Stimulated activated CD4-positive, alpha-beta T cell treated with anti-CD3 and anti-CD28 coated beads, Interleukin-1b, Interleukin-23, amount 100 ng/mL, for 1 hour (primary cell): ENCODE measurements at places on chromosomes 2 and 18.

DNA sequence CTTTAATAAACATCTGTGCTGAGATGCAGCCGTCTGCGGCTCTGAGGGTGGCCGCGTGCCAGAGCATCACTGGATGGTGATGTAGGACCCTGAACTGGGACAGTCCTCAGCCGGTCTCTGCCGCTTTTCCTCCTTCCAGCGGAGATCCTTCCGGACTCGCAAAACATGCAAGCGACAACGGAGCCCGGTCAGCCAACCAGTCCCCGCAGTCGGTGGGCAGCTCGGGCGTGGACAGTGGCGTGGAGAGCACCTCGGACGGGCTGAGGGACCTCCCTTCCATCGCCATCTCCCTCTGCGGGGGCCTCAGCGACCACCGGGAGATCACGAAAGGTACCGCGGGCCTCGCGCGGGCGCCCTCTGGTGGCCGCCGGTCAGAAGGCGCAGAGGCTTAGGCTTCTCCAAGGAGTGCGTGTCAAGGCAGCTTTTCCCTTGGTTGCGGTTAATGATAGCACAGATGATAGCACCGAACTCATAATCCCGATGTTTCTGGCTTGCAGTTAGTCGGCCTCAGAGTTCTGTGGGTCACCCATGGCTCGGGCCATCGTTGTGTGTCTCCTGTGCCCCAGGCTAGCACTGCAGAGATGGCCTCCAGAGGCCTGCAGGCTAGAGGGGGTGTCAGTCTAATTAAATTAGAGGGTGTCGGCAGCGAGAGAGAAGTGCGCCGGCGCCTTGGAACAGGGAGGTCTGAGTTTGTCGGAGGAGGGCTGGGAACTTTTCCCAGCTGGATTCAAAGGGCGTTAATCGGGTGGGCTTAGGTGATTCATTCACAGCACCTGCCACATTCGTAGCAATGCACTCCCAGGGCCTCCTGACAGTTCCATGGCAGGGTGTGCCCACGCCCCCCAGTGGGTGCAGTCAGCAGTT lies 38.5 kb downstream of the LPIN1 start:
- DNase-seq: peak; percentile 20

DNA sequence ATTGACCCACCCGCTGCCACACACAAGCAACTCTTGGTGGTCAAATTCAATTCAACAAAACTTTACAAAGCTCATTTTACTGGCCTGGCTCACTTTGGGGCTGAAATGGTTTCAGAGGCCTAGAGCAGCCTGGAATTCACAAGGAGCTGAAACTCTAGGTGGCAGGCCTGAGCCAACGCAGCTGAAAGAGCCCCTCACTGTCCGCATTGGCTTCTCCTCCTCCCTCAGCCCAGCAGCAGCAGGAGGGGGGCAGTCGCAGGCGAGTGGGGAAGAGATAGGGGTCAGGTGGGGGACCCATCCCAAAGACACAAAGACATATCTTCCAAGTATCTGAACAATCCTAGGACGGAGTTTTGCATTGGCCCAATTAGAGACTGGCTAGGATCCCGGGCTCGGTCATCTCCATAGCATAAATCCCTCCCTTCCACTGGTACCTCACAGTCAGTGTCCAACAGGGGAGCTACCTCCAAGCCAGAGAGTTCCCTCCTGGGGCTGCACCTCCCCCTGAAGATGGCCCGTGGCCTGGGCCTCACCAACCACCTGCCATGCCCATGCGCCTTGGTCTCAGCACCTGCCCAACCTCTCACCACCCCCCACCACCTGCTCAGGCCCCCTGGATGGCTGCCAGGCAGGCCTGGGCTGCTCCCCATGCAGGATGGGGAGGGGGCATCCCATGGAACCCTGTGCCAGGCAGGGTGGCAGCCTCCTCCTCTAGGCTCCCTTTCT lies 113.4 kb downstream of the ZBTB7C start:
- DNase-seq: no peak

DNA sequence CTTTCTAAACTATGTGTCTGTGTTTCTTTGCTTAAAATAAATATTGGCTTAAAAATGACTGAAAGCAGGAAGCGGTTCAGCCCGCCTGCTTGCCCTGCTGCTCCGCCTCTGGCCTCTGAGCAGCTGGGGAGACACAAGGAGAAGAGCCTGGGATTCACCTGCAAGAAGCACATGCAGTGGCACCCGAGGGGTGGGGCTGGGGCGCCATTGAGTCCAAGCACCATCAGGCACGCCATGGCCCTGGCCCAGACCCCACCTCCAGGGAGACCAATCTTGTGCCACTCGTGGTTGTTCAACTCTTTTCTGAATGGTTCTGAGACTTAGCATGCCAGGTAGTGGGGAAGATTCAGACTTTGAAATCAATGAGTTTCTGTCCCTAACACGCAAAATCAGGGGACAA lies 495.5 kb upstream of the MYT1L start:
- DNase-seq: no peak

- no peak for DNase-seq
These were observed 348.6 kb upstream of the ID2 start for GRCh38 chr2:8333177-8333831.

DNA sequence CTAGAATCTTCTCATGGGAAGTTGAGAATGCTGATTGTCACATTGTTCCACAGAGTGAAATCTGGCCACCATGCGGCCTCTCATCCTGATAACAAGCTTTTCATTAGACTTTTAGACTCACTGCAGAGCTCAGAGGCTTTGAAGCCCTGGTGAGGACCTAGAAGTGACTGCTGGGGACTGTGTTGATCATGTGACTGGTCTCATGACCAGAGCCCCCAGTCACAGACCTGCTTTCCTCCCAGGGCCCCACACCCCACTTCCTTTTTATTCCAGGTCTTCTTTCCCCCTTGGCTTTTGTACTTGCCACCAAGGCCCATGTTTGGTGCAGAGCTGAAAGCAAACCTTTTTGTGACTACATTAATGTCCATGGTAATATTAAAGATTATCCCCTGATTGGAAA lies 45.2 kb downstream of the PRKCE start:
- DNase-seq: no peak

- DNase-seq: no peak
These were observed 33.8 kb downstream of the SMC6 start for GRCh38 chr2:17719562-17720371.

- no peak for DNase-seq
These were observed 31.5 kb upstream of the CAB39 start for GRCh38 chr2:230681171-230681545.

- no peak for DNase-seq
These were observed 15.2 kb downstream of the CYB5A start for GRCh38 chr18:74276609-74277008.

GRCh38 chr2:99420031-99420430 lies 69.8 kb downstream of the REV1 start:
- DNase-seq: no peak
